ENCODE measurements at places on chromosomes 5 and 9. TPM values are rescaled to one million over a fixed set of nuclear protein-coding genes. Genes with fewer than 3 reads are reported as not detected.

DNA sequence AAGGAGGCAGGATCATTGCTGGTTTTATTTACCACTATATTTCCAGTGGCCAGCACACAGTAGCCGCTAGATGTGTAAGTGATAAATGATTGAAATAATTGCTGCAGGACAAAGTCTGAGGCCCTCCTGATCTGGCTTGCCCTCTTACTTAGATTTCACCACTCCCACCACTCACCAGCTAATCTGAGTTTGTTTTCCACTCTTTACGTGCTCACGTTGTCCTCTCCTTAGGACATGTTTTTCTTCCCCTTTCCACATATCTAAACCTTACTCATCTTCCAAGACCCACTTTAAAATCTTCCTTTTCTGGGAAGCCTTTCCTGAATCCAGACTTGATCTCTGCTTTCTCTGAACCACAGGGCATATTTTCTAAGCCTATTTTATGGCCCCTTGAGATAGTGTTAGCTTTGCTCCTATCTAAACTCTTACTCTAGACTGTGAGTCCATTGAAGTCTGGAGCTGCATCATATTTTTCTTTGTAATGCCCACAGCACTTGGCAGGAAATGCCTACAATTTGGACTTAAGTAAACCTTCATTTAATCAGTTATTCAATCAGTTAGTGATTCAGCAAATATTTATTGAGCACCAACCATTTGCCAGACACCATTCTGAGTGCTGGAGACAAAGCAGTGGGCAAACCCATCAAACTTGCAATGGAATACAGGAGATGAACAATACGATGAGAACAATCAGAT lies 2.4 kb downstream of the TLR4 start:
- no peak for DNase-seq
- H3K4me3 ChIP-seq, result no peak overlapping the region
- no peaks in the 10 kb centered on the region for H3K36me3 ChIP-seq
- no peak overlapping the region for H3K27ac ChIP-seq

Gene PCAT7
- total RNA-seq, result not detected

DNA sequence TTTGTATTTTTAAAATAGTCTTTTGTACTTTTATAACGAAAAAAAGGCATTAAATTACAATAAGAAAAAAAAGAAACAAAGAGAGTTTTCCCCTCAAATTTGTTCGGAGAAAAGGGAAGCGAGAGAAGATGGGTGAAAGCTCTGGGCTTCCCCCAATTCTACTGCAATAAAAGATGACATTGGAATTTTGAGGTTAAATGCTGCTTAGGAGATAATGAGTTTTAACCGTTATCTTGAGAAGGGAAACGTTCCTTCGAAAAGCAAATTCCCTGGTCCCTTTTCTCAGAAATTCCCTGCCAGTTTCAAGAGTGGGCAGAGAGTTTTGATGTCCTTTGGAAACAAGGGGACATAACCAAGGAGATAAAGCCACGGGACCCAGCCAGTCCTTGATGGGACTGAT lies 18.4 kb upstream of the ERGIC1 start:
- DNase-seq, result no peak
- no peak overlapping the region for H3K27ac ChIP-seq
- H3K4me1 ChIP-seq, result no peaks in the 10 kb centered on the region
- H3K4me3 ChIP-seq, result no peak overlapping the region
- no peaks in the 10 kb centered on the region for H3K27me3 ChIP-seq

DNA sequence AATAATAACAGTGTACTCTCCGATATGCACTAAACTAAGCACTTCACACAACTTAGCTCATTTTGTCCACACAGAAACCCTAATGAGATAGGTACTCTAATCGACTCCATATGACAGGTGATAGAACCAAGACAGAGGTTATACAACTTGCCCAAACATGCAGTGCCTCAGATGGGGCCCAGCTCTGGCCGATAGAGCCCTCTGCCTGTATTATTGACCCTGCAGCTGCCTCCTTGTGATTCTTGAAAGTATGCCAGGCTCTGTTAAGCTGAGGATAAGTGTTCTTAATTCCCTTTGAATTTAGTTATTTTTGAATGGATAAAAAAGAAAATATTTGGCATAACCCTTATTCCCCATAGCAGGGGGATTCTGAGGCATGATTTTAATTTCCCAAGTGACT lies 78.5 kb downstream of the HMHB1 start:
- no peak overlapping the region for H3K4me3 ChIP-seq
- H3K4me1 ChIP-seq, result no peaks in the 10 kb centered on the region
- DNase-seq, result no peak
- no peaks in the 10 kb centered on the region for H3K36me3 ChIP-seq

Gene PCDHA1
- total RNA-seq, result not detected

- no peak overlapping the region for H3K27ac ChIP-seq
These were observed 113.6 kb downstream of the DEPDC1B start for GRCh38 chr5:60586307-60586901.

DNA sequence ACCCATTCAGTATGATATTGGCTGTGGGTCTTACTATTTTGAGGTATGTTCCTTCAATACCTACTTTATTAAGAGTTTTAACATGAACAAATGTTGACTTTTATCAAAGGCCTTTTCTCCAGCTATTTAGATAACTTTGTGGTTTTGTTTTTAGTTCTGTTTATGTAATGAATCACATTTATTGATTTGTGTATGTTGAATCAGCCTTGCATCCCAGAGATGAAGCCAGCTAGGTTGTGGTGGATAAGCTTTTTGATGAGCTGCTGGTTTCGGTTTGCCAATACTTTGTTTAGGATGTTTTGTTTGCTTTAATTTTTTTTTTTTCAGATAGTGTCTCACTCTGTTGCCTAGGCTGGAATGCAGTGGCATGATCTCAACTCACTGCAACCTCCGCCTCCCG lies 609.0 kb upstream of the COX7C start:
- H3K27ac ChIP-seq, result no peak overlapping the region
- H3K36me3 ChIP-seq, result no peaks in the 10 kb centered on the region
- DNase-seq, result no peak
- no peaks in the 10 kb centered on the region for H3K27me3 ChIP-seq
- no peak overlapping the region for H3K4me3 ChIP-seq

- DNase-seq, result no peak
- no peaks in the 10 kb centered on the region for H3K4me1 ChIP-seq
- no peak overlapping the region for H3K4me3 ChIP-seq
- no peaks in the 10 kb centered on the region for H3K27me3 ChIP-seq
- H3K27ac ChIP-seq, result no peak overlapping the region
These were observed 56.9 kb upstream of the SLC1A1 start for GRCh38 chr9:4433379-4433778.

Gene MYORG
- total RNA-seq, result 0.92 TPM

DNA sequence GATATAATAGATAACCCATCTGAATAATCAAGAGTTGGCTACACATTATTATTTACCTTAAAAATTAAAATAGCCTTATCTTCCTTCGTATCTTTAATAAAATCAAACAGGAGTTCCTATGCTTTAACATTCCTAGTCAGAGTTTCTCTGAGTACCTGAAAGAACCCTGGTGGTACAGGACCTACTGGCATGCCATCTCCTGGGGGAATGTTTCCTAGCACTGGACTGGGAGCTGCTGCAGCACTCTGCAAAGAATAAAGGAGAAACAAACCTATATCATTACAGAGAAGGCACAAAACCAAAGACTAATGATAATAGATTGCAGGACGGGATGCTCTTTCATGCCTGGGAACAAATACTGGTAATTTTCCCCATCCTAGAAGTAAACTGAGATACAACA lies 119.5 kb upstream of the ACOT12 start:
- DNase-seq, result no peak
- no peak overlapping the region for H3K4me3 ChIP-seq
- H3K36me3 ChIP-seq, result no peaks in the 10 kb centered on the region

DNA sequence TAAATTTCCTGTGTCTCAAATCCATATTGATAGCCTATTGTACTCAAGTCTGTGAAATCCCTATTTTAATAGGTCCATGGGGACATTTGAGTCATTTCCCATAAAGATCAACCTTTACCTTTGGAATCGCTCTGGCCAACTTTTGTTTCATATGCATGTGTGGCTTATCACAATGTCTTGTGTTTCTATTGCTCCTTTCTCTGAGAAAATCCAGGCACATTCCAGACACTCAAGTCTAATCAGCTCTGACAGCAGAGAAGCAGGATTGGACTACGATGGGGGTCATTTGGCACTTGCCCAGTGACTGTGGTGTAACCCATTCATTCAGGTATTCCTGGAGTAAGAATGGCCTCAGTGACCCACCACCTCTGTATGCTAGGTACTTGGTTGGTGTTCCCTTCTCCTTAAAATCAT lies 48.4 kb downstream of the ACTBL2 start:
- H3K4me3 ChIP-seq, result no peak overlapping the region
- no peaks in the 10 kb centered on the region for H3K27me3 ChIP-seq
- H3K36me3 ChIP-seq, result no peaks in the 10 kb centered on the region
- no peak overlapping the region for H3K27ac ChIP-seq
- H3K4me1 ChIP-seq, result no peaks in the 10 kb centered on the region

Gene ZFYVE16
- total RNA-seq, result 30.1 TPM
